ENCODE measurements at places on chromosomes 11 and 22.

GRCh38 chr11:46461461-46461927 is 69.9 kb upstream of the CHRM4 start:
- DNase-seq, result no peak

- no peak for DNase-seq
These were observed 14.6 kb upstream of the NDUFC2 start for GRCh38 chr11:78094250-78094649.

GRCh38 chr11:78941226-78941851 is 366.7 kb upstream of the NARS2 start:
- no peak for DNase-seq

DNA sequence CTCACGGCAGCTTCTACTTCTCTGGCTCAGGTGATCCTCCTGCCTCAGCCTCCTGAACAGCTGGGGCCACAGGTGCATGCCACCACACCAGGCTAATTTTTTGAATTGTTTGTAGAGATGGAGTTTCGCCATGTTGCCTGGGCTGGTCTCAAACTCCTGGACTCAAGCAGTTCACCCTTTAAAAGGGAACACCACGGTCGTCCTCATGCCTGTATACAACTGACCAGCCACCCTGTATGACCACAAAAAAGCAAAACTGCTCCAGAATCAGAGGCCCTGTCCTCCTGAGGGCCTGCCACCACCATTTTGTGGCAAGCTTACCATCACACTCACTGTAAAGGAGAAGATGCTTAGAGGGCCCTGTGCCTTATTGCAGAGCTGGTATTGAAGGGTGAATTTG is 2.2 kb downstream of the GLB1L3 start:
- no peak for DNase-seq

- no peak for DNase-seq
These were observed 6.0 kb downstream of the CCS start for GRCh38 chr11:66598993-66599392.

DNA sequence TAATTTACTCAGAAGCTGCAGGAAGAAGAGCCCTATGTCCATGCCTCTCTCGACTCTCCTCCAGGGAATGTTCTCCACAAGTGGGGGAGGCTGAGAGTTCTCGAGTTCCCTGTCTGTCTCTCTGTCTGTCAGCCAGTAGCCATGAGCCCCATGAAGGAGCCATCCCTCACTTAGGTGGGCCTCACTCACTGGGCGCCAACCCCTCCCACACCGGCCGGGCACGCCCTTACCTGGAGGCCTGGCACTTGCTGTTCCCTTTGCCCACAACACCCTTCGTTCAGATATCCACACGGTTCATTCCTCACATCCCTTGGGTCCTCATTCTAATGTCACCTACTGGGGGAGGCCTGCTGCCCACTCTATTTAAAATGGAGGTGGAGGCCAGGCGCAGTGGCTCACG is 14.2 kb upstream of the IL10RA start:
- no peak for DNase-seq

- DNase-seq, result no peak
These were observed 89.9 kb upstream of the LDLRAD3 start for GRCh38 chr11:35853971-35854370.

DNA sequence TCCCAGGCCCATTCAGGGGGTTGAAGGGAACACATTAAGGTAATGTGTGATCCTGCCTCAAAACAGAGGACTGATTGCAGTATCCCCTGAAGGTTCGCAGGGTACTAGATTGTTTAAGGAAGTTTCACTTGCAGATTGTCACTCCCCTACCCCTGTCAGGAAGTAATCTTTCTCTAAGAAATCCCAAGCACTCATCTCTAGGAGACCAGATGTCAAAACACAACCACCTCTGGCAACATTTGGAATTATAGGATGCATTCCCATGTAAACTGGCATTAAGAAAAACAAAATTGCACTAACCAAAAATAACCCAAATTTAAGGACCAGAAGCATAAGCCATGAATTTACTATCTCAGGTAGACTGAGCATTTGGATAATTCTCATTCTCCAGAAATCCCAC is 1.6 kb downstream of the MRPL17 start:
- no peak for DNase-seq

DNA sequence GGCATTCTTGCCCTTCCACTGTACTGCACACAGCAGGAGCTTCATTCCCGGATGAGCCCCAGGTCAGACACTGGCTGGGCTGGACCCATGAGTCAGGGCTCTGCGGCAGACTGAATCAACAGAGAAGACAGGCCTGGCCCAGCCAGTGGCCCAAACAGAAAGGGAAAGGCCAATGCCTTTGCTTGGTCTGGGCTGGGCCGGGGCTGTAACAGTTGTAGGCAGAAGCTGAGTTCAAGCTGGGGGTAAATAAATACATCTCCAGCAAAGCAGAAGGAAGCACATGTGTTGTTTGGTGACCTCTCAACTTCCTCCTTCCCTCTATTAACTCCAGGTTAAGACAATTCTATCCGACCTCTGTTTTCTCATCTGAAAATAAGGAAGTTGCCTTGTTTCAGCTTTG is 1.8 kb upstream of the SMIM35 start:
- no peak for DNase-seq

DNA sequence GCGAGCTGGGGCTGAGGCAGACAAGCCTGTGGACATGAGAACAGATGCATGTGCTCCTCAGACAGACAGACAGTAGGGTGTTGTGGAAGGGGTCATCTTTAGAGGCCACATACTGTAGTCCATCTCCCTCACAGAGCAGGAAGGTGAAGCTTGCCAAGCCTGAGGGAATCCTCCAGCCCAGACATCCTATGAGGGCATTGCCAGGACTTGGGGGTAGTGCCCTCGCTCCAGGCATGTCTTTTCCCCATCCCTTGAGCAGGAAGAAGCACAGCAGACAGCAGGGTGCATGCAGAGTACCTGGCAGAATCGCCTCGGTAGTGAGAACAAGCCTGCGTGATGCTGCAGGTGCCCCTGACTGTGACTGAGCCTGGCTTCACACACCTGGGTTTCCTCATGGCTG is 66.5 kb upstream of the CLDN5 start:
- no peak for DNase-seq
